Kidney (tissue), 22 donors: ENCODE measurements at places on chromosomes 2 and 18.

- no peaks in the 10 kb centered on the region for H3K36me3 ChIP-seq
- no peaks in the 10 kb centered on the region for H3K27me3 ChIP-seq
- H3K27ac ChIP-seq, result peak overlapping the region; percentile 98
- H3K4me3 ChIP-seq, result peak overlapping the region; percentile 87
- no peaks in the 10 kb centered on the region for H3K4me1 ChIP-seq
- no peak for DNase-seq
These were observed 654 bp upstream of the MARCHF7 start for GRCh38 chr2:159711562-159712142.

GRCh38 chr2:8514796-8515758 lies 166.8 kb upstream of the ID2 start:
- H3K4me1 ChIP-seq, result peaks cover 3% of the 10 kb centered on the region
- H3K36me3 ChIP-seq, result no peaks in the 10 kb centered on the region
- DNase-seq, result no peak
- peak overlapping the region; percentile 28 for H3K27ac ChIP-seq

DNA sequence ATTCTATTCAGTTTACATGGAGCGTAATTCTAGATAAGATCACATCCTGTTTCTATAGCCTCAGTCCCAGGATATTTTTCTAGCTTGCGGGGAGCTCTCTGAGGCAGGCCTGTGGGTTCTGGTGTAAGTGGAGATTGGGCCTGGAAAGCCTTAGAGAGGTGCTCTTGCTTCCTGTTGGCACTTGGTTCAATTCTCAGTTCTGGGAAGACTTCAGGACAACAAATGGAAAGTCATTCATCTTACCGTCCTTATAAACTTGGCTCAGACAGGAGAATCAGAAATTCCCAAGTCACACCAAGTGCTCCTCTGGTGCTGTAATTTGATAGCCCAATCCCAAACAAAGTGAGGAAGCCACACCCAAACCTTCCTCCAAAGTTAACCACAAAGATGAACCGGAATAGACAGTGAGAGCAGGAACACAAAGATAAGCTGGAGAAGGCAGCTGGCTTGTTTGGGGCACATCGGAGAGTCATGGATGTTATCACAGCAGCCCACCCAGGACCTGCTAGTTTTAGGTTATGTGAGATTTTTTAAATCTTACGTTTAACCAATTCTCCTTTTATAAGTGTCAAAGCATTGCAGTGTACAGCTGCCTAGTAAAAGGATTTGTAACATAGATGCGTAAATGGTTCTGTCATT lies 144.3 kb upstream of the MAP3K20 start:
- DNase-seq, result peak; percentile 48
- H3K27me3 ChIP-seq, result no peaks in the 10 kb centered on the region
- no peaks in the 10 kb centered on the region for H3K4me1 ChIP-seq

DNA sequence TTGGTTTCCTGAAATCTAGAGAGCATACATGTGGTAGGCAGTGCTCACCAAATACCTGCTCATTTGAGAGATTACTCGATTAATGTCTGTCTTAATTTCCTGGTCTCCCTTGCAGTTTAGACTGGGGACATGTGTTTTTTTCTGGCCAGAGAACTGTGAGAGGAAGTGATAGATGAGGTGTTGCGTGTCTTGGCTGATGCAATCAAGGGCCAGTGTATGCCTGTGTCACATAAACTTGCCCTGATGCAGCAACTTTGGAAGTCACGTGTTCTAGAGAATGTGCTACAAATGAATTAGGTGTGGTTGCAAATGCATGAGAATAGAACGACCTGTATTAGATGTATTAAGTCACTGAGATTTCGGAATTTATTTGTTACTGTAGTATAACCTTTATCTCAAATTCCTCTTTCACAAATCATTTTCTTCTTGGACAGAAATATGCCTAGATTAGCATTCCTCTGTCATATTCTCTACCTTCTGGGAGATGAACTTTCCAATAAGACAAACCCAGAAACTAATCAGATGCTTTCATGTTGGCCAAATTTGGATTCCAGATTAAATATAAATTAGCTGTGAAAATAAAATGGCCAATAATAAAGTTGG lies 9.9 kb upstream of the IL1A start:
- no peaks in the 10 kb centered on the region for H3K4me1 ChIP-seq
- H3K27me3 ChIP-seq, result no peaks in the 10 kb centered on the region
- no peak overlapping the region for H3K27ac ChIP-seq

GRCh38 chr2:62382757-62383156 lies 123.2 kb downstream of the TMEM17 start:
- H3K36me3 ChIP-seq, result no peaks in the 10 kb centered on the region
- no peak for DNase-seq
- H3K4me3 ChIP-seq, result no peak overlapping the region
- H3K27me3 ChIP-seq, result no peaks in the 10 kb centered on the region

- H3K27ac ChIP-seq, result no peak overlapping the region
- H3K4me1 ChIP-seq, result no peaks in the 10 kb centered on the region
- H3K4me3 ChIP-seq, result no peak overlapping the region
- no peaks in the 10 kb centered on the region for H3K27me3 ChIP-seq
- H3K36me3 ChIP-seq, result no peaks in the 10 kb centered on the region
These were observed 107.8 kb downstream of the METTL8 start for GRCh38 chr2:171325886-171326585.

GRCh38 chr18:62437235-62438017 lies 85.4 kb upstream of the ZCCHC2 start:
- H3K4me3 ChIP-seq, result no peak overlapping the region
- no peaks in the 10 kb centered on the region for H3K27me3 ChIP-seq
- no peak for DNase-seq
- peak overlapping the region; percentile 74 for H3K27ac ChIP-seq
- no peaks in the 10 kb centered on the region for H3K4me1 ChIP-seq

GRCh38 chr18:45680066-45680690 lies 43.8 kb upstream of the SLC14A1 start:
- H3K36me3 ChIP-seq, result no peaks in the 10 kb centered on the region
- no peaks in the 10 kb centered on the region for H3K27me3 ChIP-seq
- no peak for DNase-seq

DNA sequence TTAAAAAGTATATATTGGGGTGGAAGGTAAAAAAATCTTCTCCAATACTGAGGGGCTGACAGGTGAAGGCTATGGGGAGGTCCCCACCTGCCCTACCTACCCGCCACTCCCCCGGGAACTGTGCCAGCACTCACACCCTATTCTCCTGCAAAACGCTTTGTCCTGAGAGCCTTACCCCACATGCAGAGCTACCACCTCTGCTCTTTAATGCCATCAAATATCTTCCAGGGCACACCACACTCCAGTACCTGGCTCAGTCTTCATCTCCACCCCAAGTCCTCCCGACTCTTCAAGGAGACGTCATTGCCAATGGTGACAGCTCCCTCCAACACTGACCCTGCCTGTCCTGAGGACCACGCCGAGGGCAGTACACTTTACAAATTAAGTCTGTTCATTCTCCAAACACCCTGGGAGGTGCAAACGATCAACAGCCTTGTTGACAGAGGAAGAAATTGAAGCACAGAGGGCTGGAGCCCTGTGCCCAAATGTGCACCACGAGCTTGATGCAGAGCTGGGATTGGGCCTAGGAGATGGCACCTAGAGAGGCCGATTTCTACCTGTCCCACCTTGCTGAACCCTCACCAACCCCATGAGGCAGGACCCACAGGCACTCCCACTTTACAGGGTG lies 6.0 kb upstream of the GPR55 start:
- no peak for DNase-seq
- no peaks in the 10 kb centered on the region for H3K4me1 ChIP-seq
- no peaks in the 10 kb centered on the region for H3K27me3 ChIP-seq
- no peak overlapping the region for H3K27ac ChIP-seq
- H3K4me3 ChIP-seq, result no peak overlapping the region

GRCh38 chr2:201918616-201919307 lies 112.4 kb downstream of the CDK15 start:
- no peak overlapping the region for H3K27ac ChIP-seq
- DNase-seq, result peak; percentile 39
- H3K27me3 ChIP-seq, result no peaks in the 10 kb centered on the region

DNA sequence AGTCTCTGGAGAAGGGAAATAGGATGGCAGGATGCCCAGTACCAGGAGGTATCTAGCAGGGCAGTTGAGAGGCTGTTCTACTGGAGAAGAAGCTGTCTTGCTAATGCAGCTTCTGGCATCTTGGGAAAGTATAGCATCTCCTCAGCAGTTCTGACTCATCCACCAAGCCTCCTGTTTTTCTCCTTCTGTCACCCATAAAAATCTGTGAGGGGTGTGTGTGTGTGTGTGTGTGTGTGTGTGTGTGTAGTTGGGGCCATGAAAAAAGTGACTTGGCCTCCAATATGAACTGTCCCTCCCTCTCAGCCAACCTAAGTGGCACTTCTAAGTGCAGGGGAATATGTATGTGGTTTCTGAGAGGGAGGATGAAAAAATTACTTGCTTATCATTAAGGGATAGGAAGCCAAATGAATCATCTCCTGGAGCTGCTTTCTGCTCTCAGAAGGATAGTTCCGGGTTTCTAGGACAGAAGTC lies 83.9 kb downstream of the CBLN2 start:
- H3K36me3 ChIP-seq, result no peaks in the 10 kb centered on the region
- no peak for DNase-seq
- H3K27ac ChIP-seq, result no peak overlapping the region
- no peaks in the 10 kb centered on the region for H3K27me3 ChIP-seq
- no peak overlapping the region for H3K4me3 ChIP-seq

GRCh38 chr2:76197842-76198448 lies 487.2 kb upstream of the GCFC2 start:
- H3K36me3 ChIP-seq, result no peaks in the 10 kb centered on the region
- H3K27me3 ChIP-seq, result no peaks in the 10 kb centered on the region
- H3K27ac ChIP-seq, result no peak overlapping the region
- H3K4me3 ChIP-seq, result no peak overlapping the region
- no peaks in the 10 kb centered on the region for H3K4me1 ChIP-seq

DNA sequence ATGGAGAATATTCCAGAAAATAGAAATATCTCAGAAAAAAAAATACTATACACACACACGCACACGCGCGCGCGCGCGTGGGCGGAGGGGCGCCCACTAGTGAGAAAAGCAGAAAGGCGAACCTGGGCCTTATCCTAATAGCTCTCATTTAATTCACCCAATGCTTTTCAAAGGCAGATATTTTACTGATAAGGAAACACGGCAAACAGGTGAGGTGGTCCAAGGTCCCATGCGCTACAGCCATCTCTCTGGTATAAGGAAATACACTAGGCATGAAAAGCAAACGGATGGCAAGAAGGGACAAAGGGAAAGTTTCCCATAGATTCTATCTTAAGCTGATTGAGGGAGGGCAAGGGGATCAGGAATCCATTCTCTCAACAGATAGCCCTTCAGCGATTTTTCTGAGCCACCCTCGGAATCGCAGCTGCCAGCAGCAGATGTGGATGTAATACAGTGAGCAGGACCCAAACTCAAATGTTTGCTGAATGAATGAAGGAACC lies 136.7 kb downstream of the TMEM247 start:
- H3K4me1 ChIP-seq, result peaks cover 12% of the 10 kb centered on the region
- DNase-seq, result no peak
- peak overlapping the region; percentile 93 for H3K4me3 ChIP-seq
- peaks cover 3% of the 10 kb centered on the region for H3K36me3 ChIP-seq

DNA sequence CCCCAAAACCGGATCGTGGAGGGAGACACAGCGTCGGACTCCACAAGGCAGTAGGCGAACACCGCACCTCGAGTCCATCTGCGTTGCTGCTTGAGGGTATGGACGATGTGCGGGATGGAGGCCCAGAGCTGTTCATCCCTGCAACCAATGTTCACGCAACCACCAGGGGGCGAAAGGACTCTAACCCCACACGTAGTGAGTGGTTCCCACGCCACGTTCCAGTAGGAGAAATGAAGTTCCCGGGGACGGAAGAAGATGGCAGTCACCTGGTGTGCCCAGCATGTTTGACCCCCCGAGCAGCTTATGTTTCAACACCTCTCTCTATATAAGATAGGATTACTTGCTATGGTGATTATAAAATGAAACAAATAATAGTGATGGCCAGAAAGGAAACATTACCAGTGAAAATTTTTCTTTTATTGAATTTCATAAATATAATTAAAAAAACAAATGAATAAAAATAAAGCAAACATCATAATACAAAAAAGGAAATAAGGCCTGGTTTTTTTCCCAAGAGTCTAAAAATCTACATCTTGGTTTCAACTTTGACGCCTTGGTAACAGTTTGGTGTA lies 184.3 kb downstream of the SH3BP4 start:
- H3K4me3 ChIP-seq, result no peak overlapping the region
- H3K36me3 ChIP-seq, result no peaks in the 10 kb centered on the region
- H3K27ac ChIP-seq, result no peak overlapping the region
- H3K27me3 ChIP-seq, result no peaks in the 10 kb centered on the region
- peak; percentile 69 for DNase-seq
- H3K4me1 ChIP-seq, result no peaks in the 10 kb centered on the region

DNA sequence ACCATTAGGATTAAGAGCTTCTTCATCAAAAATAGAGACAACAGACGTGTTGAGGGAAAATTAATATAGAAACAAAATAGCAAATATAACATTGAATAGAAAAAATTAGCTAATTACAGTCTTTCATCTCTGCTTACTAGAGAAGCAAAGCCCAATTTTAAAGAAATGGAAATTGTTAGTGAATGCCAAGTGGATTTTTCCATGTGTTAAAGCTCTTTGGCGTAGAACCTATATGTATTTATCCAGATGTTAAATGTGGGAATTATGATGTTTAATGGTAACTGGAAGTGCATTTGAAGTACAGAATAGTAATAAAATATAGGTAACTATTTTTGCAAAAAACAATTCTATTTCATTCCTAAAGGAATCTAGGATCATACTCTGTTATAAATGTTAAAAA lies 212.0 kb upstream of the COL3A1 start:
- H3K27me3 ChIP-seq, result no peaks in the 10 kb centered on the region
- H3K27ac ChIP-seq, result no peak overlapping the region
- H3K4me1 ChIP-seq, result no peaks in the 10 kb centered on the region

DNA sequence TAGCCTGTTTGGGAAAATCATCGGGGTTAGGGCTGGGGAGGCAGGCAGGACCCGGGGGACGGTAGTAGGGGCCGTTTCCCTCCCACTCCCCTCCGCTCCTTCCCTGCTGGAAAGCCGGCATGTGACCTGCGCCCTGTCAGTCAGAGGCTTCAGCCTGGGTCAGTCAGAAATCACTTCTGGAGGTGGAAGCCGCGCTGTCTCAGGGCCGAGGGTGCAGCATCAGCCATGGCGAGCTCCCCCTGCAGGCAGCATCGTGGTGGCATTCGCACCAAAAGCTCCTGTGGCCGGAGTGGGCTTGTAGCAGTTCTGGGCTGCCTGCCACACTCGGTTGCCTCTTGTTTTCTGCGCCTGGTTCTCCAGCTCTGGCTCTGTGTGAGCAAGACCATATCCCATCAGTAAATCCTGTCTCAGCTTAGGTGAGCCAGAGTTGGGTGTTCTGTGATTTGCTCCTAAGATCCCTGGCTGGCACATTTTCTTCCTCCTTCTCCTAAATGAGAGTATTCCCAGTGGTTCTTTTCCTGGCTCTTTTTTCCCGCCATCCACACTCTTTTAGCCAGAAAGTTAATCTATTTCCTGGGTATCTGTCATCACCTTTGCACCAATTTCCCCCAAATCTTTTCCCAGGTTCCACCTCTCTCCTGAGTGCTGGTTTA lies 123.9 kb upstream of the CD302 start:
- H3K36me3 ChIP-seq, result no peaks in the 10 kb centered on the region
- no peak overlapping the region for H3K4me3 ChIP-seq
- peaks cover 5% of the 10 kb centered on the region for H3K4me1 ChIP-seq
- peak; percentile 76 for DNase-seq
- H3K27ac ChIP-seq, result no peak overlapping the region
- no peaks in the 10 kb centered on the region for H3K27me3 ChIP-seq
